ENCODE measurements at places on chromosomes 7 and 10.

GRCh38 chr7:51973071-51973470, 656.5 kb upstream of the COBL start:
- no peak for DNase-seq

DNA sequence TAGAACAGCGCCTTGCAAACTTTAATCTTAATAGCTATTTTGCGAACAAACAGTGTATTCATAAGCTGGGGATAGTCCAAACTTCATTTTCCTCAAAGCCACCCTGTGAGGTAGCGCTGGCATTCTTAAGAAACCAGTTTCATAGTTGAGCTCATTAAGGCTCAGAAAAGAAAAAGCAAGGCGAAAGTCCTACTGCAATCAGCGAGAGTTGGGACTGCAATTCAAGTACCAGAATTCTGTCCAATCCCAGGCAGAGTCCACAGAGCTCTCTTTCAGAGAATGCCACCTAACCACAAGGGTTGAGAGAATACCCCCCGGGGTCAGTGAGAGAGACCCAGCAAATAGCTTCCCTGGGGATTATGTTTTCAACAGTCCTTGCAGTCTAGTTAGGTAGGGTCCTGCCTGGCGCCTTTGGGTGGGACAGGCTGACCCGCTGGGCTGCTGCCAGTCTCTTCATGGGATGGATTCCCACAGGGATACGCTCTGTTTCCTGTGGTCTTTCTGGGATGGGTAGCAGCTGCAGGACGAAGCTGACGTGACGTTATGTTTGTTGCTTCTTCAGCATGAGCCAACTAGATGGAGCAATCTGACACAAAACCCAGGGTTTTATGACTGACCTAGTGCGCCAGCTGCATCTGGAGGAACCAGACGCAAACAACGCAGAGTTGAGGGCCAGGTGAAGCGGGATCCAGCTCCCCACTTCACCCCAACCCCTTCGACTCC, 16.0 kb downstream of the BMPER start:
- DNase-seq = peak; percentile 96

GRCh38 chr10:21161647-21162046, 264.5 kb upstream of the NEBL start:
- DNase-seq = no peak

DNA sequence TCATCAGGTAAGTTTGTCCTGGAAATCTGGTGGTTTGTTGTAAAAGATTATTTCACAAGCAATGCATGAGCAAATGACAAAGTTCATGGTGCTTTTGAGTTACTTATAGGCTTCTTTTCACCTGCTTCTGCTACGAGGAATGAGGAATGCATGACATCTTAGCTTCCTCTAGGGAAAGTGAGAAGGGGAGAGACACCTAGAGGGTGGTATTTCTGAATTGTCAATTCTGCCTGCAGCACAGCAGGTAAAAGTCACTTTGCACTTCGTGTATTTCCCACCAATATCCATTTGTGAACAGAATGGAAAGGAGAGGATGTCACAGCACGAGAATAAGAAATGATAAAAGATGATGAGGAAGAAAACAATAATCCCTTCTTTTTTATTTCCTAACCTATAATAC, 153.4 kb upstream of the FEZF1 start:
- DNase-seq = no peak

DNA sequence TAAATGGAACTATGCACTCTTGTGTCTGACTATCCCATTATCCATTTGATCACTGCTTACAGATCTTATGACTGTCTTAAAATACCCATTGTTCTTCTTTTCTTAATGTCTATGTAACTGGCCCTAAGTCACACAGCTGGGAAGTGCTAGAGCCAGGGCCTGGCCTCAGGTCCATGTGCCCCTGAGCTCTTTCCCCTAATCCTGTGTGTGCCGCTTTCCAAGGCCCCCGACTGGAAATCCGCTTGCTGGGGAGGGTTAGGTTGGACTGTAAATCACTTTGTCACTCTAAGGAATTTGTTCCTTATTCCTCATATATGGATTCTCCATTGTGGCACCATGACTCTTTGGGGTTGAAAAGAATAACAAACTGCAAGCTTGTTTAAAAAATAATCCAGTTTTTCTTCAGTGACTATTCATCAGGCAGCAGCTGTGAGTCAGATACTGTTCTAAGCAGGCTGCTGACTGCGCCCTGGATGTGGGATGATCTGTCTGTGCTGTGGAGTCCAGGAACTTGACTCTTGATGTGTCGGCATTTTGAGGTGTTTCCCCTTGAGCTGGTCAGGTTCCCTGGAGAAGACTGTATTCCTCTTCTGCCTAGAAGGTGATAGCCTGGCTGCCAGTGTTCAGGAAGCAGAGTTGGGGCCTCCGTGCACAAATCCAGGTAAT, 236.3 kb downstream of the SDK1 start:
- no peak for DNase-seq

DNA sequence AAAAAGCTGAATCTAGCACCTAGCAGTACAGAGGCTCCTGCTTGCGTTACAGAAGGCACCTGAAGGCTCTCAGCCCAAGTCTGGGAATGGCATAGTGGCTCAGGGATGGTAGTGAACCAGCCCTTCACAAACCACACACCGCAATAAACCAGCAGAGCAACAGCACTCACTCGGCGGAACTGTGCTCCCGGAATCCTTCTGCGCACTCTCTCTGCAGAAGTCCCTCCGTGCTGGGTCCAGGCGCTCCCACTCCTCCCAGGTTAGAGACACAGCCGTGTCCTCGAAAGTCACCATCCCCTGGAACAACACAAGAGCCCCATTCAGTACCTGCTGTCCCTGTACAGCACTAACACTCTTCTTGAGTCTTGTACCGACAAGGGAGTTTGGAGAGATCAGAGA, 1.5 kb downstream of the ZNF394 start:
- DNase-seq = no peak

DNA sequence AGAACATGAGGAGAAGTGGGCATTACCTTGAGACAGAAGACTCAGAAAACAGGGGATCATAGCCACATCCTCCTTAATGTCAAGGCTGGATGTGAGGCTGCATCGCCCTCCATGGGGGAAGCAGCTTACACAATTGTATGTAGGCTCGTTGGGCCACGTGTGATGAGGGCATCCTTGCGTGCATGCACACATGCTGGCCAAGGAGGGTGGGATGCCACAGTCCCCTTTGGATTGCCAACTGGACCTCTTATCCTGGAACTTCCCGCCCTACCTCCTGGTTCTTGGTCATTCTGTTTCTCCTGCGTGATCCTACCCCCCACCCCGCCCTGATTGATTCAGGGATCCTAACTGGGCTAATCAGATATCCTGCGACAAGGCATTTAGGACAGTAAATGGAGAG, 102.0 kb downstream of the PRKAG2 start:
- DNase-seq = no peak

- DNase-seq = no peak
Observed at GRCh38 chr7:69844264-69844868, 246.1 kb downstream of the AUTS2 start.

DNA sequence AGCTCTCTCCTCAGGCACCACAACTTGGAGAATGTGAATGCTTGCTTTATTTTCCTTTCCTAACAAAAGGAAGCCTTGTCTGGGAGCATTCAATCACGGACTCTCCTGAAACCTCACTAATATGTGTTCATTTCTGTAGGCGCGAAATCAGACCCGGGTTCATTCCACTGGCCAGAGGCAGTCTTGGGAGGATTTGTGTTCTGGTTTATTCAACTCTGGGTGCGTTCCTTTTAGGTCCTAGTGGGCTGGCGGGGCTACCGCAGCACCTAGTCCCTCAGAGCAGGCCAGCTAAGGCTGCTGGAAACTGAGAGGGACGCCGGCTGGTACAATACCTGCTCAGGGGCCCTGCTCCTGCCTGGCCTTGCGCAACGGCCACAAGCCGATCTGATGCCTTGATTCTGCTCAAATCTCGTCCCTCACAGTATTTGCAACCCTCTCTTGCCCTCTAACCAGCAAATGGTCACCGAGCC, 7.5 kb downstream of the HOXA4 start:
- DNase-seq = no peak

- peak; percentile 5 for DNase-seq
Observed at GRCh38 chr7:87934699-87935383, 790 bp downstream of the ADAM22 start.

DNA sequence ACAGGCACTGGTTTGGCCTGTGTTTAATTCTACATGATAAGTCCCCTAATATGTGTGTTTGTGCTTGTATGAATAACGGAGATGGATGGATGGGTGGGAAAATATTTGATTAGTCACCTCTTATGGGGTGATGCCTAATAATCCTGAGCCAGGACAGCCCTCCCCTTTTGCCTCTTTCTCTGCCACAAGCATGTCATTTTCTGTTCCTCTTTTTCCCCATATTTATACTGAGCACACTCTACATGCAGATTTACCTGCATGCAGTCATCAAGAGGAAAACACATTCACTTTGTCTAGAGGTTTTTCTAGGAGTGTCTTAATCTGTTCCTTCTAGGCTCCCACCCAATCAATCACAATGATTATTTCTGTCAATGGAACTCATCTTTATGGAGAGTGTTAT, 111.6 kb upstream of the TBX20 start:
- DNase-seq = no peak

DNA sequence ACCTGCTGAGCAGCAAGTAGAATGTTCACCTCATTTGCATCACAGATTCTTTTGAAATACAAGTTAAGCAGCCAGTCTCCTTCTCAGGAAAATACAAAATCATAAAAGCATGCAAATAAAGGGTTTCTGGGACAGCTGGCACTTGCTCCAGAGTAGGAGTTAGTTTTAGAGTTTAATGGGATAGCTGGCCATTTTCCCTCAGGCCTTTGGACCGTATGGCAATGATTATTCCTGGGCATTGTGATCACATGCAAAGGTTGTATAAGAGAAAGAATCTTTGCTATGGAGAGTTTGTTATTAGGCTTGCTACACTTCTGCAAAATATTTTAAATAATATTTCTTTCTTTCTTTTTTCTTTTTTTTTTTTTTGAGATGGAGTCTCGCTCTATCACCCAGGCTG, 240.8 kb downstream of the CDK14 start:
- DNase-seq = peak; percentile 68

GRCh38 chr10:3420527-3421469, 248.2 kb upstream of the PITRM1 start:
- DNase-seq = no peak

- DNase-seq = no peak
Observed at GRCh38 chr7:10076660-10077300, 896.9 kb upstream of the PHF14 start.

- peak; percentile 78 for DNase-seq
Observed at GRCh38 chr10:31157123-31158010, 125.7 kb upstream of the ZNF438 start.

DNA sequence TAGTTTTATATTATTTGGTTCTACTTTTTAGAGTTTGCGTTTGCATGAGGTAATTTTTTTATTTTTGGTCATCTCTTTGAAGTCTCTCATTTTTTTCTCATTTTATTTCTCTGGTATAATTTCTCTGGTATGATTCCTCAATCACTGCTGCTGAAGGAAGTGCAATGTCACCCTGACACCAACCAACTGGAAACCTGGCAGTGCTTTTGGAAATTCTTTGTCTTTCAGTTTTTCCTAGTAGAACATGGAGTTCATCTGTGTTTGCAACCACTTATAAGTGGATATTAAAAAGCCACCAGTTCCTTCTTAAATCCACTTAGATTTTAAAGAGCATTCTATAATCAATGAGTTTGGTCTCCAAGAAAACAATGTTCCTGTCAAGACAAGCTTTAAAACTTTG, 291.8 kb downstream of the PRKG1 start:
- DNase-seq = peak; percentile 26

GRCh38 chr7:151080067-151080521, 515 bp downstream of the FASTK start:
- DNase-seq = no peak

- DNase-seq = no peak
Observed at GRCh38 chr7:97819161-97819560, 53.0 kb downstream of the ASNS start.

DNA sequence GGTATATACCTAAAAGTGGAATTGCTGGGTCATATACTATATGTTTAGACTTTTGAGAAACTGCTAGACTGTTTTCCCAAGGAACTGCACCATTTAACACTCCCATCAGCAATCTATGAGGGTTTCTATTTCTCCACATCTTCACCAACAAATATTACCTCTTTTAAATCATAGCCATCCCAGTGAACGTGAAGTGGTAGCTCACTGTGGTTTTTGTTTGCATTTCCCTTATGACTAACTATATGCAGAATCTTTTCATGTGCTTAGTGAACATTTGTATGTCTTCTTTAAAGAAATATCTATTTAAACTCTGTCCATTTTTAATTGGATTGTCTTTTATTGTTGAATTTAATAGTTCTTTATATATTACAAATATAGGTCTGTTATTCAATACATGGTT, 115.8 kb upstream of the SEC61G start:
- DNase-seq = no peak
